ENCODE measurements at places on chromosomes 11 and 22.
A peak's percentile ranks its signal among the peaks of the same experiment; 100 is the strongest.

- DNase-seq, result no peak
Measured at GRCh38 chr11:124934862-124935547, 842 bp downstream of the HEPACAM start.

- DNase-seq, result no peak
Measured at GRCh38 chr11:46465683-46466082, 74.1 kb upstream of the CHRM4 start.

DNA sequence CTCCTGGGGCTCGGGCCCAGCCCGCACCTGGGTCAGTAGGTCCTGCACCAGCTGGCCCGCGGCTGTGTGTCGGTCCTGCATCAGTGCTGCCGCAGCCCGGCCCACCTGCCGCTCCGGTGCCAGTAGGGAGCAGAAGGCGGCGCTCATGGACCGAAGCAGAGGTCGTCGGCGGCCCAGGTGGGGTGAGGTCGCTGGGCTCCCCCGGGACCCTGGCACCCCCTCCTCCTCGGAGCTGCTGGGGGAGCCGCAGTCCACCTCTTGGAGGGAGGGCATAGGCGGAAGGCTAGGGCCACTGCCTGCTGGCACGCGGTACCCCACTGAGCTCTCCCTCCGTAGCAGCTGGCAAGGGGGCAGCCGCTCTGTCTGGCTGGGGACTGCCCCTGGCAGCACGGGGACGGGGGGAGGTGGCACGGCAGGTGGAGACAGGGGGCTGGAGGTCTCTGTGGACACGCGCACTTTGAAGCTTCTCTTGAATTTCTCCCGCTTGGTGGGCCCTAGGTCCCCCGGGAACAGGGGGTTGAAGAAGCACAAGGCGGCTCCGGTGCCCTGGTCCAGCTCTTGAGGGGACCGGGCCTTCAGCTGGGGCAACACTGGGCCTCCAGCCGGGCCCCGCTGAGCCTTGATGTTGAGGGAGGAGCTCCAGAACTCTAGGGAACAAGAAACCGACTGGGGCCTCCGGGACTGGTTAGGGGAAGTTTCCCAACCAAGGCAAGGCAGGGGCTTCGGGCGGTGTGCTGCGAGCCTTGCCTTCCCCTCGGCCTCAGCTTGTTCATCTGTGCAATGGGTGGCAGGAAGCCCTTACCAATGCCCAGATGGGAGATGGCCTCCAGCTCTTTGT is 1.4 kb downstream of the RIN1 start:
- DNase-seq, result no peak

GRCh38 chr22:40922484-40923303 is 28.5 kb upstream of the RBX1 start:
- DNase-seq, result peak; percentile 4

- DNase-seq, result no peak
Measured at GRCh38 chr11:96197801-96198701, 144.9 kb downstream of the MAML2 start.

- DNase-seq, result no peak
Measured at GRCh38 chr11:72391638-72392423, 42.5 kb downstream of the CLPB start.

DNA sequence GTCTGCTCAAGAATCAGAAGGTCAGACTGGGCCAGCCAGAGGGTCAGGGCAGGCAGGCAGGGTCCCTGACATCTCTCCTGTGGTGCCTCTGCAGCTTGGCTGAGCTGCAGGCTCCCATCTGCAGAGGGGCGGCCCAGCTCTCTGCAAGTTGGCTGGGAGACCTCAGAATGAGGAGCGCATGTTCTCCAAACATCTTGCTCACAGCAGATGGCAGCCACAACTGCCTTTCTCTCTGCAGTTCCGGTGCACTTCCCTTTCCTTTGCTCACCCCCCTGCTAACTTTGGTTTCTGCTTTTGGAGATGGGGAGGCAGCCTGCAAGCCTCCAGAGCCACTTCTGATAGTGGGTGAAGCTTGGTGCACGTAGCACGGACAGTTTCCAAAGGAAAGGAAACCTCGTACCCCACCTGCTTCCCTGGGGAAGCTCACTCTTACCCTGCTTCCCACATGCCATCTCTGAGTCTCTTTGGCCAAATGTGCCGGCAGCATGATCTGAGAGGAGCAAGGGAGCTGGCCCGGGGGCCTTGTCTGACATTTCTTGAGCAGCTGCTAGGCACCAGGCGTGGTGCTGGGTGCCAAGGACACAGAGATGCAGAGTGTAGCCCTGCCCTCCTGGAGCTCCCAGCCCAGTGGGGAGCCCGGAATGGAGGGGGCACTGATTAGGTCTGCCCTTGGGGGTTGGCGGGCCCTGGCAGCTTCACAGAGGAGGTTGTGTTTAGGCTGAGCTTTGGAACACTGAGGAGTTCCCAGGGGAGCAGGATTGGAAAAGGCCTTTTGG is 18.2 kb downstream of the DAGLA start:
- no peak for DNase-seq

- no peak for DNase-seq
Measured at GRCh38 chr11:2930704-2931419, 1.6 kb upstream of the PHLDA2 start.

DNA sequence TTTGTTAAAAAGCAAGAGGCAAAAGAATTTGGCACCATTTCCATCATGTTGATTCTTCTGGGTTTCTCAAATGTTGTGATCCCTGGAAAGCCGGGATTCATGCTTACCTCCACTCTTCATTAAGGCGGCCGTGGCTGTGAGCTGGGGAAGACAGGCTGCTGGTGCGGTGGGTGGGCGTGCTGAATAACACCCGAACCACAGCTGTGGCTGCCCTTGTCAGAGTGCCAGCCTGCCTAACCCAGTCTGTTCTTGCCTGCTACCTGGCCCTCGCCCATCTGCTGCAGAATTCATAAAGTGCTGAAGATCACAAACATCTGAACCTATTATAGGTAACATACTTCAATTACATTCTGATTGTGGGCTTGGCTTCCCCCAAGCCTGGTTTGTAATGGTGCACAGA is 95.8 kb upstream of the RCN1 start:
- no peak for DNase-seq

GRCh38 chr11:15805726-15806125 is 550.6 kb downstream of the SOX6 start:
- DNase-seq, result no peak

- no peak for DNase-seq
Measured at GRCh38 chr22:23675502-23676415, 15.1 kb upstream of the RGL4 start.

DNA sequence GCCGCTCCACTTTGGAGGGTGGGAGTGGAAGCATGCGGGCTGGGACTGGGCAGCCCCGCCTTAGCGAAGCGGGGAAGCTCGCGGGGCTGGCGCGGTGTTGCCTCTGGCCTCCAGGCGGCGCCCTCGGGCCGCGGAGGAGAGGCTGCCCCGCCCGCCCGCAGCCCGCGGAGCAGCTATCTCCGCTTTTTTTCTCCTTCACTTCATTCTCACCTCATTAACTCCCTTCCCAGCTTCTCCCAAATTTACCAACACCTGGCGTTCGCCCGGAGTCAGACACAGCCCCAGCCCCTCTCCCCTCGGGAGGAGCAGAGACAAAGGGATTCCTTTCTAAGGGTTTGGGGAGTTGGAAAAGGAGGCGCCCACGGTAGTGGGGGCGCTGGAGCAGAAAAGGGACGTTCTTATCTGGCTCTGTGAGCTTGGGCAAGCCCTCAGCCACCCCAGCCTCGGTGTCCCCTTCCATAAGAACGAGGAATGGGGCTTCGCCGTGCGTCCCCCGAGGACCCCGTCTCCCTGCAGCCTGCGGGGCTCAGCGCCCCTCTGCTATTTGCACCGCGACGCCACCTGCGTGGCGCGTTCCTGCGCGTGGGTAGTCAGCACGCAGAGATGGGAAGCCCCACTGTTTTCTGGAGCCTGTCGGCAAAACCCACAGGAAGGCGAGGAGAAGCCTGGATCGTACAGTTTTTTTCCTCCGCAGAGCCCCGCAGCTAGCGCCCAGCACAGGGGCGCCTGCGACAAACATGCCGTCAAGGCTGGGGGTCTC is 1.5 kb upstream of the WNT11 start:
- DNase-seq, result peak; percentile 70

GRCh38 chr22:26480611-26480932 is 3.0 kb downstream of the HPS4 start:
- DNase-seq, result no peak

DNA sequence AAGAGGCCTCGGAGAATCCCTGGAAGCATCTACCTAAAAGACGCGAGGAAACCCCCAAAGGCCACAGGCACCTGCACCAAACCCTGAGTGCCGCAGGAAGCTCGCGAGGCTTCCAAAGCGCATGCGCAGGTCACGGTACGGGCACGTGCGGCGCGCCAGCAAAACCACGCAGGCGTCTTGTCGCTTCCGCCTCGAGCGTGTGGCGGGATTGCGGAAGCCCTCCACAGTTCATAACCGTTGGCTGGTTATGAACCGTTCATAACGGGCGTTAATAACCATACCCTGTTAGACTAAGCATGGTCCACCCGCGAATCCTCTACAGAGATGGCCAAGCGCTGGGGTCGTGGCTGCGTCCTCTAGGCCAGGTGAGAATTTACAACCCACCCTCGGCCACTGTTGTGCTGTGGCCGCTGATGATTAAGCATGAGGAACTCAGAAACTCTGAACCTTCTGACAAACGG is 46.4 kb downstream of the MORC2 start:
- peak; percentile 79 for DNase-seq

DNA sequence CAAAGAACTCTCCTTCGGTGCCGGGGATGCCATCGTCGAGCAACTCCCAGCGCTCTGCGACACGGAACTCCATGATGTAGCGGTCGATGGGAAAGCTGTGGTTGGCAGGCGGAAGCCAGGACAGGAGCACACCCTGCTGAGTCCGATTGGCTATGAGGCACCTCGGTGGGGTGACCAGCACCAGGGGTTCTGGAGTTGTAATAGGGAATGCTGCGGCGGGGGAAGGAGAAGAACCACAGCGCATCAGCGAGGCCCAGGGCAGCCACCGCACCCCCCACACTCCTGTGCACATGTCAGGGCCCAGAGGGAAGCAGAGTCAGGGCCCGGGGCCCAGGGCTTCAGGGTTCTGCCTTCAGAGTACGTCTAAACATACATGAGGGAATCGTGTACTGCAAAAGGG is 31.0 kb downstream of the IGSF9B start:
- DNase-seq, result no peak

DNA sequence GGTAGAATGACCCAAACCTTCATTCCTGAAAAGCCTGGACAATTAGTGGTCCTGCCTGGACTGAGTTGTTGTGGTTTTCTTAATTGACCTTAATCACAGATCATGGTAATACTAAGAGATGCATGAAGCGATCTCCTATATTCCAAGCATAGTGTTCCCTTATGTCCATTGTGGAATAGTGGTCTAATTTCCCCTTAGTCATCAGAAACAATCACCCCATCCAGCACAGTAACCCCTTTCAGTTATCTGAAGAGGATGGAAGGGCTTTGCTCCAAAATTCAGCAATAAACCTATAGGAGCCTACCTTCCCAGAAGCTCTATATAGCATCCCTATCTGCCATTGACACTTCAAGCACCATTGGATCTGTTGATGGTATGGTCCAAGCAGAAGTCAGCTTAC is 6.8 kb upstream of the MS4A5 start:
- no peak for DNase-seq

All from activated T-cell treated with anti-CD3 and anti-CD28 coated beads for 4 hours (primary cell).